Mucosa of descending colon (tissue), 3 donors: ENCODE measurements at places on chromosomes 6 and 20. TPM values are rescaled to one million over a fixed set of nuclear protein-coding genes. Genes with fewer than 3 reads are reported as not detected.

- DNase-seq, result no peak
Observed at GRCh38 chr6:165774903-165775601, 112.0 kb upstream of the PDE10A start.

Gene SMLR1
- total RNA-seq, result not detected

- no peak for DNase-seq
Observed at GRCh38 chr6:85255661-85256060, 194.2 kb upstream of the NT5E start.

Gene ARG1
- total RNA-seq, result not detected

- no peak for DNase-seq
Observed at GRCh38 chr6:48844696-48845095, 618.4 kb downstream of the MMUT start.

Gene TFAP2C
- total RNA-seq, result 0.52 TPM

DNA sequence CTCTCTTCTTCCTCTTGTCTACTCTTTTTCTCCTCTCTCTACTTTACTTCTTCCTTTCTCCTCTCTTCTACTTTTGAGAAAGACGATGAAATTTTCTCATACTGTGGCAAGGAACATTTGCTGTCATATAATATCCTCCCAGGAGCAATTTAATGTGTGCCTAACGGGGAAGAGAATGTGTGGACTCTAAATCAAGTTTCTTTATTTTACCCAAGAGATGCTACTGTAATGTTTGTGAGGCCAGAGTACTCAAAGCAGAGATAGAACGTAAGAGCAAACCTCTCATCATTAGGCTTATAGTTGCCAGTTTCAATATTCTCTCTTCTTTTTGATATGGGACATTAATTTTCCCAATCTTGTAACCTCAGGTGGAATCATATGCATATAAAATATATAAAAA, 801.4 kb downstream of the BCKDHB start:
- no peak for DNase-seq
